ENCODE measurements at places on chromosomes 11 and 22.

- no peak for DNase-seq
Observed at GRCh38 chr11:36449561-36450096, 60.4 kb downstream of the TRAF6 start.

DNA sequence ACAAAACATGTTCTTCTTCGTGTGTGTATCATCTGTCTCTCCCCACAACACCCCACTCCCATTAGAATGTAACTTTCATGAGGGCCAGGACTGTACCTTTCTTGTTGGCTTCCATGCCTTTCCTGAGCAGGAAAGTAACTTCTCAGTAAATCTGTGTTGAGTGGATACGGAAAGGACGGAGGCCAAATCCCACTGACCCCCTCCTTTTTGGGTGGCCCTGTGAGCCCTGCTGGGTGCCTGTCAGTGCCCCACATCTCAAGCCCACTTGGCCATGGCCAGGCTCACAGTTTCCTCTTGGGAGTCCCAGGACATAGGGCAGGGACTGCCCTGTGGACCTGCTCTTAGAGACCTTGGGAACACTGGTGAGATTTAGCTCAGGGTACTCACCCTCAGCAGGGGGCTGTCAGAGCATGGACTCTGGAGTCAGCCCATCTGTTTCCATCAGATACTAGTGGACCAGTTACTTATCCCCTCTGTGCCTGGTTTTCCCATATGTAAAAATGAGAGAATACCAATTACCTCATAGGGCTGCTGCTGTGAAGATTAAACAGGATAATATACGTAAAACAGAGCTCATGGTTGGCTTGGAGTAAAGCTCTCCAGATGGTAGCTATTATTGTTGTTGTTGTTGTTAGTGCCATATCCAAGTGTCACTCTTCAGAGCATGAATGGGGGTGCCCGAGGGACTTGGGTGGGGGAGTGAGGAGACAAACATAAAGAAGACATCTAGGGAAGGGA lies 1.0 kb upstream of the C11orf96 start:
- no peak for DNase-seq

GRCh38 chr11:68682531-68682961 lies 1.8 kb upstream of the GAL start:
- no peak for DNase-seq

DNA sequence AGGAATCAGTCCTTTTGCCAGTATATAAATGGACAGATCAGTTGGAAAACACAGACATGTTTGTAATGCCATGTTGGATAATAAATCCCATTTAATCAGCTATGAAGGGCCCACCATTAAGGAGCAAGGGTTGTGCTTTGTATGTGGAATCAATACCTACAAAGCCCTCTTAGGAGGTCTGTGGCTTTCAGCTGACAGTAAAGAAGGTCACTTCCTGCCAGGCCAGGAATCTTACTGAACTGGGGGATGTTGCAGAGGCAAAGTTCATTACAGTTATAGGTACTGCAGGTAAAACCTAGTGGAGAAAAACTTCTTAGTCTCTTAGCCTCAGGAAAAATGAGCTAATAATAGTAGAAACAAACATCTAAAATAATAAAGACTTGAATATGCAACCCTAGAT lies 129.5 kb downstream of the FAM76B start:
- DNase-seq: no peak

DNA sequence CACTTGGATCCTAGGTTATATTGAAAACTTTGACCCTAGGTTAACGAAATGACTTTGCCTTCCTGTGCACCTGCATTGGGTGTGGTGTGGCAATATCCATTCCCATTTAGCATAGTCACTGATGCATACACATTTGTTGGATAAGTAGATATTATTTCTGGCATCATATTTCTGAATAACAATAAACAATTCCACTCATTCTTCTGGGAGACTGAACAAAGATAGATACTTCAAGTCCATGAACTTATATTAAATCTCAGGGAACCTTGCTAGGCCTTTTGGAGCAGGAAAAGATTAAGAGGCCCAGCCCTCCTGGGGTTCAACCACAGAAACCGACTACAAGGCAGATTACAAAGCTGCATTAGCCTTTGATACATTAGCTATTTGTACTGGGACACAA lies 118.9 kb downstream of the MSANTD4 start:
- no peak for DNase-seq

GRCh38 chr22:46466255-46466676 lies 71.2 kb downstream of the CELSR1 start:
- no peak for DNase-seq

GRCh38 chr22:19814428-19814827 lies 40.2 kb downstream of the GNB1L start:
- DNase-seq: no peak

GRCh38 chr11:48013269-48013901 lies 33.0 kb downstream of the PTPRJ start:
- no peak for DNase-seq

DNA sequence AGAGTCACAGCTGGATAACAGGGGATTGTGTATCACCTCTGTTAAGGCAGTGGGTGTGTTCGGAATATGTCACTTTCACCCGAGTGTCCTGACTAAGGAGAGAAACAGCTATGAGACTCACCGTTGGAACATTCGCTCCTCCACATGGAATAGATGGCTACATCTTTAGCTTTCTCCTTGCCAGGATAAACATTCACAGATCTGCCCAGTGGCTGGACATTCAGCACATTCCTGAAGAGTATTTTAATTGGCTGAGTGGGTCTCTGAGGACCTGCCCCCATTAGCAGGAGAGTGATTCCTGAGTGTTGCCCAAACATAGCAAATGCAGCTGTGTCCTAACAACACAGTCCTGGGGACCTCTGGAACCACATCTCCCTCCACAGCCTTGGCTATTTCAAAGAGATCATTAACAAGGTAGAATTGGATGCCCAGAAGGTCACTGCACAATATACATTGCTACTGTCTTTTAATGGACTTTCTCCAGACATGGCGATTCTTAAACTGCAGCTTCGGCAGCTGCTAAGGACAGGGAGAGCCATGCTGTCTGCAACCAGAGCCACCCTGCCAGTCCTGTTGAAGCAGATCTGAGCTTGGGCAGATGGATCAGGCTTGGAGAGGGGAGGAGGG lies 435.0 kb upstream of the CADM1 start:
- DNase-seq: no peak

GRCh38 chr11:30196400-30197206 lies 34.2 kb upstream of the FSHB start:
- peak; percentile 11 for DNase-seq

DNA sequence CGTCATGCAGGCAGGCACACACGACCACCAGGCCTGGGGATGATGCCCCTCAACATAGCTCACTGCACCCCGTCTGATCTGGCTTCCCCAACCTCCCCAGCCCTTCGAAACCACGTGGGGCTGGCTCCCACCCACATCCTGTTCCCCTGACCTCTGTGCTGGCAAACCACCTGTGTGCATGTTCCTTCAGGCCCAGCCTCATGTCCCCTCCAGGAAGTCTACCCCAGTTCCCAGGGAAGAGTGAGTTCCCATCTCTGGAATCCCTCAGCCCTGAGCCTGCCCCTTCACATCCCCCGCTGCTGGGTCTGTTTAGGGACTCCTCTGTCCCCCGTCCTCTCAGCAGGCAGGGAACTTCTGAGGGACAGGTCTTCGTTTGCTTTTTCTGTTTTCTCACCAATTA lies 7.1 kb downstream of the SLC7A4 start:
- DNase-seq: no peak

DNA sequence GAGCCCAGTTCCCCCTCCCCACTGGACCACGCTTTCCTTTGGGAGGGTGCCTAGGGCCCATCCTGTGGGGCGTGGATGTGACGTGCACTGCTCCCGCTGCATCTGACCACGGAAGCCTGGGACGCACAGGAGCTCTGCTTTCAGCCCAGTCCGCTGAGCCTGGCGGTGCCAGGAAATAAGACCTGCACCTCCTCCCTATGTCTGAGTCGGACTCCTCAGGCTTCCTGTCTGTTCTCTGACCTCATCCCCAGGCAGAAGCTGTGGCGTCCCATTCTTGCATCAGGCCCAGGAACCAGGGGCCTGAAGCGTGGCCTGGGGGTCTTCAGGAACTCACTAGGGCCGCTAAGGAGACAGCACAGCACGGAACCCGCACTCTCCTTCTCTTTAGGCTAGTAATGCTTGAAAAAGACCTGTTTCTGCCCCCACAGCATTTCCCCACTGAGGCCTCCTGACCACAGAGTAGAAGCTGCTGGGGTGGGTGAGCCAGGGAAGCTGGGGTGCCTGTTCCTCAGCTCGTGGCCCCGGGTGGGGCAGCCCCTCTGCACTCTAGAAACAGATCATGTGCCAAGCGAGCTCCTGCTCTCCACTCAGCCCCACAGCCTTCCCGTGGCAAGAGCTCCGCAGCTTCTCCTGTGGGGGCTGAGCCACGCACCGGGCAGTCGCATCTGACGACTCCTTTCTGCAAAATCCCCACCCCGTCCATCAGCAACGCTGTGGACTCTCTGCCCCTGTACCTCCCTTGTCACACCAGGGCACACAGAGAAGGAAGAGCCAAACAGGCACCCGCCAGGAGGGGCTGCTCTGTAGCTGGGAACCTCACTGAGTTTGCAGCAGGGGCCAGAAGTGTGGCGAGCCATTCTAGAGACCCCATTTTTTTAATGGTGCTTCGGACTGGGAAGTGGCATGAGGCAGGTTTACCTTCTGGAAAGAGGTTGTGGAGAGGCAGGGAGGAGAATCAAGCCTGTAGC lies 22.6 kb downstream of the MOV10L1 start:
- DNase-seq: no peak

GRCh38 chr11:261624-262023 lies 16.6 kb upstream of the NLRP6 start:
- no peak for DNase-seq

- DNase-seq: no peak
Observed at GRCh38 chr11:131295986-131296385, 74.4 kb upstream of the NTM start.

GRCh38 chr22:20430101-20430719 lies 7.4 kb downstream of the SCARF2 start:
- DNase-seq: no peak

- DNase-seq: no peak
Observed at GRCh38 chr11:125995313-125995712, 49.5 kb downstream of the VSIG10L2 start.

DNA sequence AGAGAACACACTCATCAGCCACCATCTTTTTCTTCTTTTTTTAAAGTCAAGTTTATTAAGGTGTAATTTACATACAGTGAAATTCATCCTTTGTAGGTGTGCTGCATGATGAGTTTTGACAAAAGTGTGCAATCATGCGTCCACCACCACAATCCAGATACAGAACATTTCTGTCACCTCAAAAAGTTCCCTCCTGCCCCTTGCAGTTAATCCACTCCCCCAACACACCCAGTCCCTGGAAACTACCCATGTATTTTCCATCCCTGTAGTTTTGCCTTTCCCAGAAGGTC lies 126.7 kb downstream of the HIPK3 start:
- DNase-seq: no peak

GRCh38 chr11:34037016-34037415 lies 14.5 kb upstream of the CAPRIN1 start:
- DNase-seq: no peak

GRCh38 chr11:12276831-12277475 lies 100.4 kb upstream of the PARVA start:
- no peak for DNase-seq

DNA sequence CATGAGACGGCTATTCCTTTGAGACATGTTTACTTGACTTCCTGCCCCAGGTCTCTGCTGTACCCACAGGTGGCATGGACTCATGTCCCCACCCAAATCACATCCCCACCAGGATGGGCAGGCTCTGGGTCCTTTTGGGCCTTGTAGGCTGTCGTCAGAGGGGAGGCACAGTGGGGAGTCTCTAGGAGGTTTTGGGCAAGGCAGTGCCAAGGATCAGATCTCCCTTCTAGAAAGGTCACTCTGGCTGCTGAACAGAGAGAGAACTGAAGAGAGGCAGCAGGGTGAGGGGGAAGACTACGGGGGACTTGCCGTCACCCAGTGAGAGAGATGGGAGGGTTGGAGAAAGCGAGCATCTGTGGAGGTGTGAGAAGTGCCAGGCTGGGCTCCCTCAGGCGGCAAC lies 4.6 kb upstream of the KCNQ1OT1 start:
- DNase-seq: no peak

GRCh38 chr22:37020192-37020479 lies 594 bp downstream of the MPST start:
- no peak for DNase-seq

DNA sequence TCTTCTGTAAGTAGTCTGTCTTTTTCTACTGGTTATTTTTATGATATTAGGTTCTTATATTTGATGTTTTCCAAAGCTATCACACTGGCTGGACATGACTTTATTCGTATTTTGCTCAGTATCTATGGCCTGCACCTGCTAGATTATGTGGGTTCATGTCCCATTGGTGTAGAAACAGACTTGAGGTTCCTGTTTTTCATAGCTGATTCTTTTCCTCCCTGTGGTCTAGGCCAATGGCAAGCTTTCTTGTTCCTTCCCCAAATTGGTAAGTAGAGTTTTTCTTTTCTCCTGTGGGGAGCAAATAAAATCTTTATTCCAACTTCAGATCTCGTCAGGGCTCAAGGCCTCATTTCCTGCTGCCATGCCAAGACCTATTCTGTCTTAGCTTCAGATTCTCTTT lies 30.2 kb upstream of the SWAP70 start:
- DNase-seq: no peak

- DNase-seq: no peak
Observed at GRCh38 chr11:117911694-117912093, 17.5 kb downstream of the TMPRSS13 start.

- DNase-seq: no peak
Observed at GRCh38 chr22:42462016-42462415, 29.8 kb upstream of the NFAM1 start.

- peak; percentile 24 for DNase-seq
Observed at GRCh38 chr11:78256962-78257361, 68.2 kb downstream of the USP35 start.

GRCh38 chr22:32811788-32812545 lies 10.5 kb downstream of the TIMP3 start:
- no peak for DNase-seq

DNA sequence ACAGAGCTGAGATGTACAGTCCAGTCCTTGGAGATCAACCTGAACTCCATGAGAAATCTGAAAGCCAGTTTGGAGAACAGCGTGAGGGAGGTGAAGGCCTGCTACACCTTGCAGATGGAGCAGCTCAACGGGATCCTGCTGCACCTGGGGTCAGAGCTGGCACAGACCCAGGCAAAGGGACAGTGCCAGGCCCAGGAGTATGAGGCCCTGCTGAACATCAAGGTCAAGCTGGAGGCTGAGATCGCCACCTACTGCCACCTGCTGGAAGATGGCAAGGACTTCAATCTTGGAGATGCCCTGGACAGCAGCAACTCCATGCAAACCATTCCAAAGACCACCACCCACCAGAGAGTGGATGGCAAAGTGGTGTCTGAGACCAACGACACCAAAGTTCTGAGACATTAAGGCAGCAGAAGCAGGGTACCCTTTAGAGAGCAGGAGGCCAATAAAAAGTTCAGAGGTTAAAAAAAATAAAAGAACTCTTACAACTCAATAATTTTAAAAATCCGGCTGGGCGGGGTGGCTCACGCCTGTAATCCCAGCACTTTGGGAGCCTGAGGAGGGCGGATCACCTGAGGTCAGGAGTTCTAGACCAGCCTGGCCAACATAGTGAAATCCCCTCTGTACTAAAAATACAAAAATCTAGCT lies 69.9 kb upstream of the RTL6 start:
- no peak for DNase-seq
